Caudate nucleus (tissue), 63 donors: ENCODE measurements at places on chromosomes 7 and 10.

DNA sequence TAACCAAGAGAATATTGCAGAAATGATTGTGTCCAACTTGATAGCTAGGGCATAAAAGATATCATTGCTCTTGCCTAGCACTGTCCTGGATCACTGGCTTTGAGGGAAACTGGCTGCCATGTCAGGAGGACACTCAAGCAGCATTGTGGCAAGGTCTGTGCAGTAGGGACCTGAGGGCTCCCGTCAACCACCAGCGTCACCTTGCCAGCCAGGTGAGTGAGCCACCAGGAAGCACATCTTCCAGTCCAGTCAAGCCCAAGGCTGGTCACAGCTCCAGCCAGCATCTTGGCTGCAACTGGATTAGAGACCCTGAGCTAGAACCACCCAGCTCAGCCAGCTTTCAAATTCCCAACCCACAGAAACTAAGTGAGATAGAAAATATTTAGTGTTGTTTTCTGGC is 392.7 kb downstream of the CALN1 start:
- no peak for DNase-seq

- DNase-seq = no peak
Observed at GRCh38 chr7:105656922-105657521, 75.7 kb upstream of the EFCAB10 start.

DNA sequence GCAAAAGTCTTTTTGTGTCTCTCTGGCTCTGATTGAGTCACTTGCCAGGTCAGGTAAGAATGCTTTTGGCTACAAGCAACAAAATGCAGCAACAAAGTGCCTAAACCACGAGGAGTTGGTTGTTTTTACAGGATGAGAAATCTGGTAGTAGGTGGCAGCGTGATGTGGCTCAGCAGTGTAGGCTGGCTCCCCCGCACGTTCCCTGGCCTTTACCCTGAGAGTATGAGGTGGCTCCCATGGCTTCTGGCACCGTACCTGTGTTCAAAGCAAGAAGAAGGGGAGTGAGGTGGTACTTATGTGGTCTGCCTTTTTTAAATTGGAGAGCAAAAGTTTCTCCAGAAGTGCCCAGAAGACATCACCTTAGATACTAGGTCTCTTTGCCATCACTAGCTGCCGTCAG is 11.7 kb downstream of the PRKRIP1 start:
- peak; percentile 43 for DNase-seq

GRCh38 chr7:124570558-124570957 is 195.0 kb downstream of the GPR37 start:
- no peak for DNase-seq

DNA sequence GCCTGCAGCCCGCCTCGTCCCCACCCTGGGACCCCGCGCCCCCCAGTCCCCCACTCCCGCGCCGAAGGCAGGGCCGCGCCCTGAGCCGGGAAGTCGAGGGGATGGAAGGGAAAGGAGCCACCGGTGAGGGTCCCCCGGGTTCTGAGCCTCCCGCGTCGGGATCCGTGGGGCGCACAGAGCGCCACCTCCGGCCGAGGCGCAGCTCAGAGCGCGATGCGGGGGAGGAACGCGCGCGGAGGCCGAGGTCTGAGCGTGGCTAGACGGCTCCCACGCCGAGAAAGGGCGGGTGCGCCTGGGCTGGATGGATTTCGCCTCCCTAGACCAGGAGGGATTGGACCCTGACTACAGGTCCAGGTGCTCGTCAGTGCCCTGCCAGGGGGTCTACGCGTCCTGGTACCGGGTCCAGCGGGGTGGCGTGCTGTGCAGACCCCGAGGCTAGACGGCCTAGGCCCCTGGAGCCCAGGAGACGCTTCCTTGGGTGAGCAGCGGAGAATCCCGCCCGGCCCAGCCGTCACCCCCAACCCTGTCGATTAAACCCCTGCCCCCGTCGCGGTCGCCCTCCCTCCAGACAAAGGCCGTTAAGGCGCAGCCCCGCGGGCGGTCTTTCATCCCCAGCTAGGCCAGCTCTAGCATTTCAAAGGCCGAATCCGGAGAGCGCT is 986 bp upstream of the PDGFA start:
- DNase-seq = no peak

GRCh38 chr10:19098803-19099202 is 50.2 kb downstream of the MALRD1 start:
- no peak for DNase-seq

DNA sequence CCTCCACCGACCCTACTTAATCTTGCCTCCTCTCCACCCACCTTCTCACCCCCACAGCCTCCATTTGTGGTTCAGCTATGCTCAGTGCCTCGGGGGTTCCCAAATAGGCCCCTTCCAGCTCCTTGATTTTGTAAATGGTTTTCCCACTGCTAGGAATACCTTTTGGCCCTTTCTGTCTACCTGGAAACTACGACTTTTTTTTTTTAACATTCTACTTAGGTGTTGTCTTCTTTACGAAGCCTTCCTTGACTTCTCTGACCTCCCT is 27.2 kb upstream of the PDCD4 start:
- DNase-seq = no peak

DNA sequence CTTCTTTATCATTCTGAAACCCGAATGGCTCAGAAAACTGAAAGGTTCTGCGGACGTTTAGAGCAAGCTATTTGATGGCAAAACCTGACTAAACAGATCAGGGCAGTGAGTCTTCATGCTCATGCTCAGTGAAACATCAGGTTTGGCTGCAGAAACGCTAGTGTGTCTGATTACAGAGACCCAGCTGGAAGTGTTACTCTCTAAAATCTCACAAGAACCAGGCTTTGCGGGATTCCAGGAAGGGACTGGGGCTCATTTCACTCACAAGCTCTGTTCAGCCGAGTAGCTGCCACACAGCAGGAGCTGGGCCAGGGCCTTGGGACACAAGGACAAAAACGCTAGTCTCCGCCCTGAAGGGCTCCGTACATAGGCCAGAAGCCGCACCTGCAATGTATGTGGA is 2.9 kb downstream of the PITRM1 start:
- no peak for DNase-seq

DNA sequence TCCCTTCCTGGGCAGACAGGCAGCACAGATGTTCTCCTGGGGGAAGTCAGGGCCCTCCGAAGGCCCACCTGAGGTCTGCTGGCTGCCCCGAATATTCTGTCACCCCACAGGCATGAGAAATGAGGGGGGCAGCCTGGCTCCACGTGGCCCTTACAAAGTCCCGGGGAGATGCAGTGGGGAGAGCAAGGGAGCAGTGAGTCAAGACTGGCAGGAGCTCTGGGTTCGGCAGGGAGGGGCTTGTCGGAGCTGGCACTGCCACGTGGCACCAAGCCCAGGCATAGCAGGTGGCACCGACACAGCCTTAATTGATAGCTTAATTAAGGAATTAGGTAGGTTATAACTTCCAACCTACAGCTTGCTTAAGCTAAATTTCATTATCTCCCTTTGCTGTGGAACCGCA is 163.9 kb downstream of the USP6NL start:
- peak; percentile 16 for DNase-seq

DNA sequence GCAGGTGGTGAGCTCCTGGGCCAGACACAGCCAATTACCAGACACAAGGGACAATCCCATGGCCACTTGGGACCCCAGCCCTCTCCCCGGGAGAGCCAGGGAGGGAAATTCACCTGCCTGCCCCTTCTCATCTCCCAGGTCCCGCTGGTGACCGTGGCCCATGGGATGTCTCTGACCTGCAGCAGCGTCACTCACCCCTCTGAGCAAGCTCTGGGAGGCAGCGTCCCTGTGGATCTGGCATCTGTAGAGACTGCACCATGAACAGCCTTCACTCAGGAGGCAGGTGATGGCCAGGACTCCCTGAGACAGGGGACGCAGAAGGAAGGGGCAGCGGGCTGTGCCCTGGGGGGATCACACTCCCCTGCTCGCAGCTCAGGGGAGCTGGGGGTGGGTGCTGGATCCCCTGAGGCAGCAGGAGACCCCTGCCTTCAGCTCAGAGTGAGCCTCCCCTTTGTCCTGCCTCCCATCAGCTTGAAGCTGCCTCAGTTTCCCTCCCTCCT is 90.8 kb downstream of the FOXL3 start:
- DNase-seq = no peak

- no peak for DNase-seq
Observed at GRCh38 chr7:158246272-158246959, 341.2 kb downstream of the PTPRN2 start.

DNA sequence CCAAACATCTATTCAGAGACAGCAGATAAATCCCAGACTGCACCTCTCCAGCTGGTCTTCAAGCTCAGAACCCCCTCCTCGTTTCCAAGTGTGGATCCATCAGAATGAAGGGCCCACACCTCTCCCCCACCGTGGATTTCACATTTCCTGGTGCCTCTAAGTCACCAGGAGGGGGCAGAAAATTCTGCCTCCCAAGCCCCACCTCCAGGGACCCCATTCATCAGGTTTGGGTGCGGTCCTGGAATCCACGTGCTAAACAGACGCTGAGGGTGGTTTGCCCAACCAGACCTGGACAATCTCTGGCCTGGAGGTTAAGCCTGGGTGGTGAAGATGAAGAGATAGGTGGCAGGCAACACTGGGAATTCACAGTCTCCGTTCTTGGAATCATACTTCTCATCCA is 92.4 kb downstream of the WDR11 start:
- no peak for DNase-seq

- DNase-seq = no peak
Observed at GRCh38 chr7:70734411-70734810, 397.5 kb upstream of the GALNT17 start.

DNA sequence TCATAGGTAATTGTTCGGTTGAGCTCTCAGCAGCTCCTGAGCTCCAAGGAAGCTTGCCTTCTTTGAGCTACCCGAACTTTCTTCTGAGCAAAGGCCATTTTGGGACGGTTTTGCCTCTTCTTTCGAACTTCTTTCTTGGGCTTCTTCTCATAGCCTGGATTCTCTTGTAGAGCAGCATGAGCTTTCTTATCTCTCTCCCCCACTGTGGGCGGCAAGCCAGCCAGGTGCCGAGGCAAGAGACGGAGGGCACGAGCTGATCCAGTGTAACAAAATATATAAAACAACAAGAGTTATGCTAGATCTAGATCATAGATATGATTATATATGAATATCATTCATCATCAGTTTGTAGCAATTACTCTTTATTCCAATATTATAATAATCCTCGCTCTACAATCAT is 16.5 kb upstream of the KNDC1 start:
- no peak for DNase-seq

- no peak for DNase-seq
Observed at GRCh38 chr7:92260248-92260781, 14.5 kb downstream of the ANKIB1 start.
